Coronary artery (tissue), 2 donors: ENCODE measurements at places on chromosomes 3 and 15.

- no peak for DNase-seq
Measured at GRCh38 chr3:152352554-152352953, 83.8 kb downstream of the MBNL1 start.

- DNase-seq, result no peak
Measured at GRCh38 chr3:24471486-24471885, 23.2 kb downstream of the THRB start.

- DNase-seq, result no peak
Measured at GRCh38 chr15:79929412-79929811, 32.6 kb upstream of the MTHFS start.

GRCh38 chr3:69326855-69327300 lies 59.0 kb downstream of the FRMD4B start:
- DNase-seq, result no peak

DNA sequence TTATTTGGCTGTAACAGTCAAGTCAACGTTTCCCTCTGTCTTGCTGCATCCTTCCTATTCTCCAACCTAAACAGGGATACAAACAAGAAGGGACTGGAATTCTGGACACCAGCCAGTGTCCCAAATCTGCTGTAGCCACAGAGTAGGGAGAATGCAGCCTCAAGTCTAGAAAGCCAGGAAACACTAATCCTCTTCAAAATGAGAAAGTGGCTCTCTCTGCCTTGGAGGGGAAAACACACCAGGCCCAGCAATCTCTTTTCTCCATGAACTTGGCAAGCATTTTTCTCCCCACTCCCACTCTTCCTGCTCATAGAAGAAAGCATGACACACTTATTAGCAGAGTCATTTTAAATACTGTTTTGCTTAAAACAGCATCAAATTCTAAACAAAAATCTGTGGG lies 781.7 kb downstream of the SQOR start:
- DNase-seq, result no peak

GRCh38 chr3:33130144-33130543 lies 16.3 kb downstream of the CRTAP start:
- no peak for DNase-seq

DNA sequence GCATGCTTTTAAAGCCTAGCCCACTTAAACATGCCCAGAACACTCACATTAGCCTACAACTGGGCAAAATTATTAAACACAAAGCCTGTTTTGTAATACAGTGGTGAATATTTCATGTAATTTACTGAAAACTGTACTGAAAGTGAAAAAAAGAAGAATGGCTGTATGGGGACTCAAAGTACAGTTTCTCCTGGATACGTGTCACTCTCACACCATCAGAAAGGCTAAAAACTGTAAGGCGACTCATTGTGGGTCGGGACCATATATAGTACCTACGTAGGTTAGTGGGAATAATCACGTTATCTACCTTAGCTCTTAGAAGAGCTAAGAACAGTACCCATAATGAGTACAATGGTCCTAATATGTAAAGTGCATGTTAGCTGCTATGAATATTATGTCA lies 80.2 kb upstream of the SPATA12 start:
- no peak for DNase-seq

GRCh38 chr15:83204697-83205096 lies 2.9 kb downstream of the HDGFL3 start:
- DNase-seq, result no peak

- DNase-seq, result no peak
Measured at GRCh38 chr3:149455989-149456388, 18.5 kb upstream of the TM4SF4 start.

DNA sequence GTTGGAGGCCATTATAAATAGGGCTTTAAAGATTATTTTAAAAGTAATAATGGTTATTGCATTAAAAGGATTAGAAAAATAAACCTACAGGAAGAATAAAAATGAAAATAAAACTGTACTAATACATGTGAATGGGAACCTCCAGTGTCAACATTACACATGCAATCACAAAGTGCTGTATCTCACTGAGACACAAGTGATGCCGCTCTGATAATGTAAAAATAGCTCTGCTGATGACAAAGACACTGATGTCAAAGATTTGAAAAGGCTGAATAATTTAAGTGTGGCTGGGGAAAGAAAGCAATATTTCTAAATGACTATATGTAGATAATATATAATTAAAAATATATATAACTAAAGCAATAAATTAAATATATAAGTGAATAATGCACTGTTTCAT lies 129.1 kb upstream of the RAP2B start:
- DNase-seq, result no peak

DNA sequence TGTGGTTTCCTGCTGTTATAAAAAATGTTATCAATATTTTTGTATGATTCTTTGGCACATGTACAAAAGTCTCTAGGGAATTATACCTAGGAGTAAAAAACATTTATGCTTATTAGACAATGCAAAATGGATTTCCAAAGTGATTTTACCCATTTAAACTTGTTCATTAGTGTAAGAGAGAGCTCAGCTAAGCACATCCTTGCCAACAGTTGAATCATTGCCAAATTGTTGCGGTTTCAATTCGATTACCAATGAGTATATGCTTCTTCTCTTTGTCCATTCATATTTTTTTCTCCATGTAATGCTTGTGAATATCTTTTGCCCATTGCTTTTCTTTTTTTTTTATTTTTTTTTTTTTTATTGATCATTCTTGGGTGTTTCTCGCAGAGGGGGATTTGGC lies 17.2 kb downstream of the CASR start:
- DNase-seq, result no peak

- DNase-seq, result no peak
Measured at GRCh38 chr15:95025924-95026728, 794.8 kb downstream of the MCTP2 start.

DNA sequence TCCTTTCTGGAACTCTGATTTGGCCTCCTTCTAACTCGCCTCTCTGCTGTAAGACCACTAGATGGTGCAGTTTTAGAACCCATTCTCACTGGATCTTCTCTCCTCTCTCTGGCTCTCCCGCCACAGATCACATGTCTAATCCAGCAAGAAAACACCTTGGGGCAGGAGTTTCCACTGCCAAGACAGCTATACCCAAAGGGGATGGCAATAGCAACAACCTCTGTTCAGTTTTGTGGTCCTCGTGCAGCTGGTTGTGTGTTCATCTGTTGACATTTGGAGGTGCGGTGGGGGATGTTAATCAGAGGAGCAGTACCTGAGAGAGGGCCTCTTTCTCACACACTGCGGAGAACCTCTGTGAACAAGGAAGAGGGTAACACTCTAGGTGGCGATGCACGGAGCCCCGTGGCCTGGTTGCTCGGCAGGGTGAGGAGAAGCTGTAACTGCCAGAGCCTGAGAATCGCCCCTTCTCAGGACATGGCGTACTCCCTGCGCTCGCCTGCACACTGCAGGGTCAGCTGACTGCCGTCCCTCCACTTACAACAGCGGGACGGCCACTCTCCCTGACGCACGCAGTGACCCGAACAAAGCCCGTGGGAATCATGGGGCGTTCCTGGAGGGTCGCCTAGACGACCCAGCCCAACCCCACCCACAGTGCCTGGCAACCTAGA lies at the start of gene TEX55:
TEX55 (plus strand) TSS at position 666 of the 668 bp plus-strand sequence. CDS start 25 bp downstream, outside the sequence.
- DNase-seq, result no peak

- no peak for DNase-seq
Measured at GRCh38 chr15:88894819-88895767, at the start of gene HAPLN3. TSS of gene HAPLN3 (minus strand) at chr15:88895544. CDS start at chr15:88887298, 8,246 bp downstream.

DNA sequence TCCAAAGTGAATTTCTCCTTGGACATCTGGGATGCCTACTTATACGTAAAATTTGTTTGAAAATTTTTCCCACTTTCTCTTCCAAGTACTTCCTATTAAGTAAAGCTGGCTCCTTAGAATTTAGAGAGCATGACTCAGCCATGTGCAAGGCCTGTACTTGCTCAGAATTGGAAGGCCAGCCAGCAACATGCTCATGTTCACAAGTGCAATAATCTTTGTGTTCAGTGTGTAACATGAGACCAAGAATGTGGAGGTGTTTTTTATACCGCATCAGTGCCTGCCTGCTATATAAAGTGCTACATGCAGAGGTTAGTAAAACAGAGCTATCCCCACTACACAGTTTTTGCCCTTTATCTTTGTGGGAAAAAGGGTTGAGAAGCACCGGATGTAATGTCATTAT lies 151.9 kb upstream of the FEZF2 start:
- DNase-seq, result no peak

- DNase-seq, result no peak
Measured at GRCh38 chr15:36401586-36401966, 177.8 kb upstream of the CDIN1 start.

DNA sequence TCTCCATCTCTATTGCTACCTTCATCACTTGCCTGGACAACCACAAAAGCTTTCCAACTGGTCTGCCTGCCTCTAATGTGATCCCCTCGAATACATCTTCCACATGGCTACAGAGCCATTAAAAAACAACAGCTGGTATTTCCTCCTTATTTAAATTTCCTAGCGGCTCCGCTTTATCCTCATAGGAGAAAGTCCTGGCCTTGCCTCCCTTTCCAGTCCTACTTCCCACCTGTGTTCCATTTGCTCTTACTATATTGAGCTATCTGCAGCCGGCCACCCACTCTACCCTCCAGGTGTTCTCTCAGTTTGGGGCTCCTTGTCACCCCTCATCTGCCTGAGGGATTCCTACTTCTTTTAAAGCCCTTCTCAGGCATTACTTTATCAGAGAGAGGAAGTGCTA lies 49.7 kb upstream of the TSPAN3 start:
- no peak for DNase-seq

GRCh38 chr3:69441040-69441439 lies 55.2 kb upstream of the FRMD4B start:
- DNase-seq, result no peak

DNA sequence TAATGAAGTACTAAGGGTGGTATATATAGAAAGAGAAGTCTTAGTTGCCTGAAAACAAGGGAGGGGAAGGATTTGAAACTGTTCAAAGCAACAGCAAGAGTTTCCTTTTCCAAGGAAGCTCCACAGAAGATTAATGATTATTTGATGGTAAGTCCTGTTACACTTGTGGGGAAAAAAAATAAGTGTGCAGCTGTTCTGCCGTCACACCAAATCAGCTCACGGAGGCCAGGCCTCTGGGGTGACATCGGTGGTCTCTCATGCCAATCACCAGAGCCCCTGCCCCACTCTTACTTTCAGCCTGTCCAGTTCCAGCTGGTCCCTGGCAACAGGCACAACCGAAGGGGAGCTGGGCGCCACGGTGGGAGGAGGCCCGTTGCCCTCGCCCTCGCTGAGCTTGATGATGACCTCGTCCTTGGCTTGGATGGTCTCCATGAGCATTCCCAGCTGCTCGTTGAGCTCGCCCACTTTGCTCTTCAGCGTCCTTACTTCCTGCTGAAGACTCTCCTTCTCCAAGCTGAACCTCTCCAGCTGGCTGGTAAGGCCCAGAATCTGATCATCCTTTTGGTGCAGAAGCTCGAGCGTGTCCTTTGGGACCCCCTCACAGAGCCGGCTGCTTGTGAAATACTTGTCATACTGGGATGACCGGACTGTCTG lies 53.5 kb downstream of the TBC1D2B start:
- DNase-seq, result peak; percentile 83

DNA sequence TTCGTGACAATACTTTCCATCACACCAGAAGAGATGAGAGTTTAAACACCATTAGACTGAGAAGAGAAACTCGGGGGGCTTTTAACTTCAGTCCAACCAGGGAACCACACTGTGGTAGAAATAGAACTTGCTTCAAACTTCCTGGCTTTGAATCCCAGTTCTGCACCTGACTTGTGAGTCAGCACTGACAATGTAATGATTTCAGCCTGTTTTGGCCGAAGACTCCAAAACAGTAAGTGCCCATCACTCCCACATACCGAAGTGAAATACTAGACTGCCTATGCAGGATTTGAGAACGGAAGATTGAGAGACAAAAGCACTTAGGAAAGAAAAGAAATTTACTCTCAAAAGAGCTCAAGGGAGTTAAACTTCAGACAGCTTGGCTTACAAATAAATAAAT lies 27.0 kb downstream of the C2CD4B start:
- no peak for DNase-seq

- no peak for DNase-seq
Measured at GRCh38 chr3:94272016-94272415, 209.2 kb downstream of the NSUN3 start.

GRCh38 chr3:194536871-194537637 lies 50.3 kb upstream of the ATP13A3 start:
- DNase-seq, result no peak

DNA sequence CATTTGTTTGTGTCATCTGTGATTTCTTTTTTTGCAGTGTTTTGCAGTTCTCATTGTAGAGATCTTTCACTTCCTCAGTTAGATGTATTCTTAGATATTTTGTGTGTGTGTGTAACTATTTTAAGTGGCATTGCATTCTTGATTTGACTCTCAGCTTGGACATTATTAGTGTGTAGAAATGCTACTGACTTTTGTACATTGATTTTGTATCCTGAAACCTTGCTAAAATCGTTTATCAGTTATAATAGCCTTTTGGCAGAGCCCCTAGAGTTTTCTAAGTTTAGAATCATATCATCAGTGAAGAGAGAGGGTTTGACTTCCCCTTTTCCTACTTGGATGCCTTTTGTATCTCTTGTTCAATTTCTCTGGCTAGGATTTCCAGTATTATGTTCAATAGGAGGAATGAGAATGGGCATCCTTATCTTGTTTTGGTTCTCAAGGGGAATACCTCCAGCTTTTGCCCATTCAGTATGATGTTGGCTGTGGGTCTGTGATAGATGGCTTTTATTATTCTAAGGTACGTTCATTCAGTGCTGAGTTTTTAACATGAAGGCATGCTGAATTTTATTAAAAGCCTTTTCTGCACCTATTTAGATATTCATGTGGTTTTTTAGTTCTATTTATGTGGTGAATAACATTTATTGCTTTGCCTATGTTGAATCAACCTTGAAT lies 211.7 kb downstream of the MBNL1 start:
- no peak for DNase-seq

DNA sequence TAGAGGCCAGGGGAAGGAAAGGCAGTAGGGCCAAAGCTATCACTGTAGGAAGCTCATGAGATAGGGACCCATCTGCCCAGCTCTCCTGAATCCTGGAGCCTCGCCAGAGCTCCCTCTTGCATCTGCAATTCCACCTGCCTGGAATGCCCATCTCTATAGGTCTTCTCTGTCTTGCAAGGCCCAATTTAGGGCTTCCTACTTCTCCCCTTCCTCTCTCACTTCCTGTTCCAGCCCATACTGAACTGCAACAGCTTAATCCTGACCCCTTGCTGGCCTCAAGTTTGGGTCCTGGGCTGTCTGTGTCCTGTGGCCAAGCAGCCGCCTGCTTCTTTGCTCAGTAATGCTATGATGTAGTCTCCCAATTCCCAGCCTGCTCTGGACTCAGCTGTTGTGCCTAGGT lies 3.6 kb upstream of the PTPN23 start:
- no peak for DNase-seq

- no peak for DNase-seq
Measured at GRCh38 chr3:188573291-188573940, 419.5 kb downstream of the LPP start.

GRCh38 chr15:100686725-100687473 lies 84.5 kb downstream of the ASB7 start:
- DNase-seq, result no peak

DNA sequence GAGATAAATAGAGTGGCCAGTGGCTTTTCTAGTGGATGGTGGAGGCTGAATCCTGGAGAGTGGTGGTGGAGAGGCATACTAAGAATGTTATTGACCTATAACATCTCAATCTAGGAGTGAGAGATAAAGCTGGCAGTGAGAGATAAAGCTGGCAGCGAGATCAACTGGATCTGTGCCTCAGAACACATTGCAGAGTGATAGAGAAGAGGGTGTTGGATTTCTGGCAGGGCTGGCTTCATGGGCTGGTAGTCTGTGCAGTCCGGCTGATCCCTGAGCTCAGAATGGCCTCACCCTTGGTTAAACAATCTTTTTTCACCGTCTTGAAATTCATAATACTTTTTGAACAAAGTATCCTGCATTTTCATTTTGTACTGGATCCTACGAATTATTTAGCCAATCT lies 221.2 kb downstream of the NLGN1 start:
- no peak for DNase-seq

- DNase-seq, result no peak
Measured at GRCh38 chr15:85463976-85464375, 83.6 kb downstream of the AKAP13 start.
